ENCODE measurements at places on chromosomes 1 and 21.

- no peak for DNase-seq
Measured at GRCh38 chr1:27772036-27772931, 735 bp upstream of the STX12 start.

- no peak for DNase-seq
Measured at GRCh38 chr1:8763888-8764287, 53.6 kb downstream of the RERE start.

DNA sequence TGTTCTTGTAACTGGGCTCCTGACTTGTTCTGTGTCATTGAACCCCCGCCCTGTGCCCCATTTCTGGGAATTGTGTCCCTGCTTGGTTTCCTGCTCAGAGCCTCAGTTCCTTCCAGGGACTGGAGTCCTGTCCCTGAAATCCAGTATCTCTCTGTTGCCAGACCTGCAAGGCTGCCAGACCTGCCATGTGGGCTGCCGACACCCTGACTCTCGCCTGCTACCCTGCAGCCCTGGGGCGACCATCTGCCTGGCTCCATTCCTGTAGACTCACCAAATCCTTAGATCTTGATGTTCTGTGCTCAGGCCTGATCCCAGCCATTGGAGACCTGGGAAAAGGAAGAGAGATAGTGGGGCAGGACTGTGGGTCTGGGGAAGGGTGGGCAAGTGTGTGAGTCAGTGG is 383.3 kb upstream of the PROX1 start:
- DNase-seq = no peak

DNA sequence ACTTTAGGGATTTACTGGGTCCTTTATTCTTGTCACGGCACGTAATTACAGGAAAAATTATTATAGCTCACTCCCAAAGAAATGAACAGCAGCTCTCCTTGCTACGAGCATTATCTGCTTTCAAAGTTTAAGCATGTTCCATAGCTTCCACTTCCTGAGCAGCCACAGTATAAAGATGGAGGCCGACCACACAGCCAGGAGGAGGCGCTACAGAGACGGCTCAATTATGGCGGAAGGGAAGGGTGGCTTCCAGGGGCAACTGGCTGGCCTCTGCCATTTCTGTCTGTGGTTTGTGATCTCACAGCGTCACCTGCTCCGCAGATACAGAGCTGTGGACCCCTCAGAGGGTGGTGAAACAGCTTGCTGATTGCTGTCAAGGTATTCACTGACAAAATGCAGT is 212.3 kb upstream of the GREM2 start:
- no peak for DNase-seq

- DNase-seq = no peak
Measured at GRCh38 chr21:46347791-46348381, 23.9 kb downstream of the PCNT start.

DNA sequence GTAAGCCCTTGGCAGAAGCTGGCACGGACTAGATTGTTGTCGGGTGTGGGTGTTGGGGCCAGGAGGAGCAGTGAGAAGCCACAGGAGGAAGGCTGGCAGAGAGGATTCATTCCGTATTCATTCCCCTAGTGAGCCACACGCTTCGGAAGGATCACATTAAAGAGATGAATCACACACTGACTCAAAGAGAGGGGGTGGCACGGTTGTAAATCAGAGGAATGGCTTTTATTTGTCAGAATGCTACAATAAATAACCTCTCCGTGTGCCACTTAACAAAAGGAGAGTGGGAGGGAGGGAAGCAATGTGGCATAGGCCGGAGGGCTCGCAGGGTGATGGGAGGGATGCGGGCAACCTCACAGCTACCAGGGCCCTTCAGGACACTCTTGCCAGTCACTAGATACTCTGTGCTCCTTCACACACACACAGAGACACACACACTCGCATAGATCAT is 135.5 kb downstream of the HIVEP3 start:
- no peak for DNase-seq
